Stimulated activated CD8-positive, alpha-beta memory T cell treated with anti-CD3 and anti-CD28 coated beads, Interleukin-7, amount 100 ng/mL, for 24 hours (primary cell): ENCODE measurements at places on chromosomes 1 and 21.

GRCh38 chr21:37503848-37504467 is 137.4 kb downstream of the DYRK1A start:
- DNase-seq = no peak

- DNase-seq = no peak
Measured at GRCh38 chr1:105204836-105205371, 1455.2 kb downstream of the AMY1C start.

GRCh38 chr1:897226-897625 is 26.5 kb upstream of the SAMD11 start:
- no peak for DNase-seq

DNA sequence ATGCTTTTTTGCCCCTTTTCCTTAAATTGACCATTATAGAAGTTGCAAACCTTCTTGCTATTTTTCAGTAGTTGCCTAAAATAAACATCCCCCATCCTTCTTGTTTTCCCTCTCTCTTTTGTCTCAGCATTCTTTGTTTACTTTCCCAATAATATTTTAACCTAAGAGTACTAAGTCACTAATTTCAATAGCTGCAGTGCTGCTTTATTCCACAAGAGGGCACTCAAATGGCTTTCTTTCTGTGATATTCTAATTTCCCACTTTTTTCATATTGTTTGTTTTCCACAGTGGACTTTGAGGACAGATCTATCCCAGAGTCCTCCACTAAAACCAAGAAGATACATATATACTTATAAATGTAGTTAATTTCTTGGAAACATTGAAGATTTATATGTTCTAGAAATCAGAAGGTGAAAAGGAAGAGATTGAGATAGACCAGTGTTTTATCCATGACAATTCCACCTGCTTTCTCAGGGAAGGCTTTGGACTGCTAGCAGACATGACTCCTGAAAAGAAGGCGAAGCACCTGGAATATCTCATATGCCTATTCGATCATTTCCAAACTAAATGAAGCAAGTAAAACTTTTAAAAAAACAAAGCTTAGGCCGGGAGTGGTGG is 104.8 kb upstream of the GRIK1 start:
- DNase-seq = no peak

- DNase-seq = no peak
Measured at GRCh38 chr1:32884726-32885125, 1.6 kb upstream of the HPCA start.

DNA sequence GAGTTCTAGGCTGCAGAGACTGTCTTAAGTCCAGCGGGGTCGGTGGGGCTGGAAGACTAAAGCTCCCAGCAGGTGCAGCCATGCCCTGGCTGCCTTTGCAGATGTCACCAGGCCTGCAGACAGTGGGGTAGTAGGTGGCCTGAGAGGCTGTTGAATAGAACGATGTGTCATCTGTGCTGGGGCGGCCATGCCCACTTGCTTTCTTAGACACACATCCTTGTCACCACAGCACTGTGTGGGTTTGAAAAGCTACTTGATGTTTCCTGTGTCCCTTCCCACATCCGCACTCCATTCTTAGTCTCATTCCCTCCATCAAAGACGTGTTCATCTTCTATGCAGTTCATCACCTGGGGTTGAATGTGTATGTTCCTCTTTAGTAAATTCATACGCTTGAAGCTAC is 184.5 kb upstream of the TMEM51 start:
- no peak for DNase-seq

GRCh38 chr1:15525050-15526020 is 1.3 kb upstream of the DNAJC16 start:
- DNase-seq = no peak

DNA sequence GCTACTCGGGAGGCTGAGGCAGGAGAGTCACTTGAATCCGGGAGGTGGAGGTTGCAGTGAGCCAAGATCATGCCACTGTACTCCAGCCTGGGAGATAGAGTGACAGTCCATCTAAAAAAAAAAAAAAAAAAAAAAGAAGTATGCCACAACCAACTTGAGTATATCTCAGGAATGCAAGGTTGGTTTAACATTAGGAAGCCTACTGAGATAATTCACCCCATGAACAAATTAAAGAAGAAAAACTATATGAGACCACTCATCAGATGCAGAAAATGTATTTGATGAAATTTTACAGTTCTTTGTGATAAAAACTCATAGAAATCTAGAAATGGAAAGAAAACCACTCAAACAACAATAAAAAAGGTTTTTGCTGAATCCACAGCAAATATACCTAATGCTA is 373.8 kb downstream of the LMO4 start:
- DNase-seq = no peak

DNA sequence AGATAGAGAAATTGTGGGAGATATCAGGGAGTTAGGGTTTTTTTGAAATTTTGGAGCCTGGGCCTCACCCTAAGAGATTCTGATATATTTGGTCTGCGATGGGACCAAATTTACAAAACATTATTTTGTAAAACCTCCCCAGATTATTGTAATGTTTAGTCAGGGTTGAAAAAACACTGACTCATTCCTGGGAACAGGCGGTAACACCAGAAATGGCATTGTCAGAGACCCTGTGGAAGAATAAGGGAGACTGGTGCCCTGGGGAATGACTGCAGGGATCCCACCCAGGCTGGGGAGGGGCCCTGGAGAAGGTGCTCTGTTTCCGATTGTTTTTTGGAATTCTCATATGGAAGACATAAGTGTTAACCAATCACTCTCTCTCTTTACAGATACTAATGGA is 13.1 kb upstream of the STRIP1 start:
- DNase-seq = no peak

DNA sequence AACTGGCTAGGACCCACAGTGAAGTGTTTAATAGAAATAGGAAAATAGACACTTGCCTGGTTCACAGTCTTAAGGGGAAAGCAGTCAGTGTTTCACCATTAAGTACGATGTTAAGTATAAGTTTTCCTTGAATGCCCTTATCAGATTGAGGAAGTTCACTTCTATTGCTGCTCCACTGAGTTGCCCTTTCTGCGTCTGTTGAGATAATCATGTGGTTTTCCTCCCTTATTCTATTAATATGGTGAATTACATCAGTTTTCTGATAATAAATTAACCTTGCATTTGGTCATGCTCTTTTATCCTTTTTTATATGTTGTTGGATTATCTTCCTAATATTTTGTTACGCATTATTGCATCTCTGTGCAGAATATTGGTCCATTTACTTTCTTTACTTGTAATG is 21.4 kb downstream of the UTS2 start:
- DNase-seq = no peak

GRCh38 chr1:48692235-48692634 is 84.5 kb downstream of the BEND5 start:
- DNase-seq = no peak

- no peak for DNase-seq
Measured at GRCh38 chr1:183194527-183195141, 8.6 kb downstream of the LAMC2 start.

DNA sequence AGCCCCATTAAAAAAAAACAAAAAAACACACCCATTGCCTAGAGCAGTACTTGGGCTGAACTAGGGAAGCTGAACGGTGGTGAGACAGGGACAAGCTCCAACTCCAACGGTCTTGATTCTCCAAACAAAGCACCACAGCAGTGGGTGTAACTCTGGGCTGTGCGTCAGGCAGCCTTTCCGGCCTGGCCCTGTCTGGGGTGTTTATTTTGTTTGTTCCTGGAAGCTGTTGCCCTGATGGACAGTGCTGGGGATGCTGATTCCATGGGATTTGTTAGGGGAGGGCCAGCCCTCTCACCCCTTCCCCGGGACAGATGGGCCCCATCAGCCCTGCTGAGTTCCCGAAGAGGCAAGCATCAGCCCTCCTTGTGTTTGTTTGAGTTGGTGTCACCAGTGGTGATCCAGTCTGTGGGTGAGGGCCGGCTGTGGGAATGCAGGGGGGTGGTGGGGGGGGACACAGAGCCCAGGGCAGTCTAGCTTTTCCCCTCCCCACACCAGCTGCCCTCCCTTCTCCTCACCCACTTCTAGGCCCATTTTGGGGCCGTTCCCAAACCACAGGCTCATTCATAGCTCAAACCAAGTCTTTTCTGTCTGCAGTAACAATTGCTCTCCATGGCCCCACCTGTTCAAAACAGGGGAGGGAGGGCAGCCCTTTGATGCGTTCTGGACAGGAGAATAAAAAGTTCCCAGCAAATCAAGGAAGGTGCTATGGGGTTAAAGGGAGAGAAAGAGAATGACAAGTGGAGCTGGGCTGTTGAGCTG is 4.5 kb downstream of the WNT2B start:
- no peak for DNase-seq

DNA sequence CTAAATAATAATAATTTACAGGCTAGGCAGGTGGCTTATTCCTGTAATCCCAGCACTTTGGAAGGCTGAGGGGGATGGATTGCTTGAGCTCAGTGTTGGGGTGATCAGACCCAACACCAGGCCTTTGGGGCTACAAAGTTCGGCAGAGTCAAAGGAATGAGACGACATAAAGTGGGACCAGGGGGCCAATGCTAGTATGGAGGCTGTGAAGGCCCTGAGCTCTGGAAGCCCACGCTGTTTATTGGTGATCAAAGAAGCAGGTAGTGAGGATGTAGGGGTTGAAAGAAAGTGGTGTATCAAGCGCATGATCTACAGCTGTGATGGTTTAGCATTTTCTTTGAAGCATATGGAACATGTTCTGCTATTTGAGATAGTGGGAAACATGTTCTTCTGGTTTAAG is 5.6 kb downstream of the BTBD8 start:
- no peak for DNase-seq

GRCh38 chr1:99647490-99647889 is 1.6 kb downstream of the PALMD start:
- DNase-seq = no peak

GRCh38 chr1:99855914-99856450 is 5.8 kb downstream of the AGL start:
- no peak for DNase-seq
